Esophagus mucosa (tissue), 1 donor: ENCODE measurements at places on chromosomes 1 and 21.

GRCh38 chr1:69976896-69977295, 228.5 kb downstream of the LRRC40 start:
- ATAC-seq: no peak

DNA sequence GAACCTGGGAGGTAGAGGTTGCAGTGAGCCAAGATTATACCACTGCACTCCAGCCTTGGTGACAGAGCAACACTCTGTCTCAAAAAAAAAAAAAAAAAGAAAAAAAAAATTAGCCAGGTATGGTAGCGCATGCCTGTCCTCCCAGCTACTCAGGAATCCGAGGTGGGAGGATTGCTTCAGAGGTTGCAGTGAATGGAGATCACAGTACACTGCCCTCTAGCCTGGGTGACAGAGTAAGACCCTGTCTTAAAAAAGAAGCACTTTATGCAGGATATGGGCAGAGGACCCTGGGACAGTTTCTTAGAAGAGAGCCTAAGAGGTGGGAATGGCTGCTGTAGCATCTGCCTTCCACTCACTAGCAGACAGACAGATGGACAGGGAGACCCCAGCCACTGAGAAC, 23.0 kb downstream of the IQGAP3 start:
- no peak for ATAC-seq

DNA sequence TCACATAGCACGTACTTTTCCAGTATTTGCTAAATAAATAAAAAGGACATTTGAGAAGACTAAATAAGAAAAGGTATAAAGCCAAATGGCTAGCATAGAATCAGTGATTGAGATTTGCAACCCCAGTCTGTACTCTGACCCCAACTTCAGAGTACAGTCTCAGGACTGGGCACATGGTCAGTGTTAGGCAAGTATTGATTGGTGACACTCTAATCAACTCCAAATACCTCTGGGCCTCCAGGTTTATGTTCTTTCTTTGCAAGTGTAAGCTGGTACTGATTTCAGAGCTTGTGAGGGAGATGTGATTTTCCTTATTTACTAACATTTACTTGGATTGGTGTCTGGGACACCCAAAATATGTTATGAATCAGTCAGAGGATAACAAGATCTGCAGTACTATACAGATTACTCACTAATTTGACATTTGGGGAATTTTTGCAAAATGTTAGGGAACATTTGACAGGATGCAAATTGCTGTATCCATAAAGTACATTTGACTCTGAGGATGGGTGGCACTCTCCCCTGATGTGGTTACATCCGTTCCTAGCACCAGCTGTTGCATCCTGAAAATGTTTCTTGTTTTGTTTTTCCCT, 34.2 kb downstream of the LMO4 start:
- no peak for ATAC-seq

DNA sequence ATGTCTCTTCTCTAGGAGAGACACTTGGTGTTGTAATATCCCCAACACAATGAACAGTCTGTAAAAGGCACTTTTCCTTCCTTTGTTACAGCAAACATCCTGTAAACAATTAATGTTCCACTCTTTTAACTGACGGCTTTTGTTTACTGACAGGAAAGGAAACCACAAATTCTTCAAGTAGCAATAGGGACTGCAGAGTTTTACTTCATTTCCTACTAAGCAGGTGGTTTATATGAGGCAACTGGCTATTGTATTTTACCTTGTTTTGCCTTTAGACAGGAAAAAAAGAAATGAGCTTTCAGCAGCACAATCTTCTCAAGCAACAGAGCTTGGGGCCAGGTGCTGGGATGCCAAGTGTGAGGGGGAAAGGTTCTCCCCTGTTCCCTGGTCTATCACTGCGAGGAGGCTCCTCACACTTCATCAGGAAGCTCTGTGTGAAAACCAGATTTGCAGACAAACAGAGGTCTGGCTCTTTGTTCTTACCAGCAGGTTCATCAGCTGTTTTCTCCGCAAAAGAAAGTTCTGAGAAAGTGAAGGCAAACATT, 51.2 kb downstream of the SIPA1L2 start:
- ATAC-seq: no peak

- peak; percentile 48 for ATAC-seq
These were observed 464 bp downstream of the ACBD6 start for GRCh38 chr1:180501865-180502360.

- ATAC-seq: no peak
These were observed 29.9 kb upstream of the POFUT2 start for GRCh38 chr21:45317398-45318145.

DNA sequence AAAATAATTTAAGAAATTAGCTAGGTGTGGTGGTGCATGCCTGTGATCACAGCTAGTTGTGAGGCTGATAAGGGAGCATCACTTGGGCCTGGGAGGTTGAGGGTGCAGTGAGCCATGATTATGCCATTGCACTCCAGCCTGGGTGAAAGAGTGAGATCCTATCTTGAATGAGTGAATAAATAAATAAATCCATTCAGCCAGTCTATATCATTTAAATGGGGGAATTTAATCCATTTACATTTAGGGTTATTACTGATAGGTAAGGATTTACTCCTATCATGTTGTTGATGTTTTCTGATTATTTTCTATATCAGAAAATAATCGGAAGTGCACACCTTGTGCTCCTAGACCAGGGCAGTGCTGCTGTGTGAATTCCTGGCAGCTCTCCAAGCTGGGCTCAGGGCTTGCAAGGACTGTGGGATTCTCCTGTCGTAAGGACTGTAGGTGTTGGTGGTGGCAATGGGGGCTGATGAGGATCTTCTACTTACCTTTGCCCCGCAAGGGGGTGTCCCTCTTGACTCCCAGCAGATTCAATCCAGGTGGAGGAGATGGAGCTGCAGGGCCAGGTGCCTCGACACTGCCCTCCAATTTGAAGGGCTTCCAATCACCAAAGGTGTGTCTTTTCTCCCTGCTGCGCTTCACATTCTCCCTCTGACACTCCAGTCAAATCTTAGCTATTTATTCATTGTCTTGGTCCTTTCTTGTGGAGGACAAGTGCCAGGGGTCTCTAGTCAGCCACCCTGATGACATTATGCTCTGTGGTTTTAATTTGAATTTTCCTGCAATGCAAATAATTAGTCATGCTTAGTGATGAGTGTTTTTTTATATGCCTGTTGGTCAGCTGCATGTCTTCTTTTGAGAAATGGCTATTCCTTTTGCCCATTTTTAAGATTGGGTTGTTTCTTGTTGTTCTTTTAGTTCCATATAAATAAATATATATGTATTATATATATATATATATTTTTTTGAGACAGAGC, 14.1 kb upstream of the TRAPPC10 start:
- no peak for ATAC-seq

GRCh38 chr1:161038523-161039153, at the start of gene TSTD1:
TSTD1 (minus strand) TSS chr1:161038964; CDS start chr1:161038889, 75 bp downstream.
- peak; percentile 75 for ATAC-seq

- ATAC-seq: no peak
These were observed 1.4 kb downstream of the MOV10 start for GRCh38 chr1:112675728-112676381.

- ATAC-seq: peak; percentile 49
These were observed 60.9 kb downstream of the IL23R start for GRCh38 chr1:67227196-67227595.

- no peak for ATAC-seq
These were observed 113.6 kb upstream of the GADD45A start for GRCh38 chr1:67571406-67571805.

DNA sequence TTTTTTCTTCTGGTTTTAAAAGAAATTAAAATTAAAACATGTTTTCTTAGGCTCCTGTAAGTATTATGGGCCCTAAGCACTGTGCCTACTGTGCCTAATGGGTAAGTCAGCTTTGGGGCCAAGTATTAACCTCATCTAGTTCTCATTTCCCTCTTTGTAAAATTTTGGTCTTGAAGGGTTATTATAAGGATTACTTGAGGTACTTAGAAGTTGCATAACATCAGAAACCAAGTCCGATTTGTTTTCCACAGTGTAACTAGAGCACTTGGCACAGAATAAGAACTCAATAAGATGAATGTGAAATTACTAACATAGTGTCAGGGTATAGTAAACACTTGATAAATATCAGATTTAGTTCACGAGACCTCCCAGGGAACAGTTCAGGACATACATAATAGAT, 16.4 kb upstream of the OSBPL9 start:
- no peak for ATAC-seq

- peak; percentile 86 for ATAC-seq
These were observed 57.8 kb downstream of the FOXO6 start for GRCh38 chr1:41418857-41419583.

DNA sequence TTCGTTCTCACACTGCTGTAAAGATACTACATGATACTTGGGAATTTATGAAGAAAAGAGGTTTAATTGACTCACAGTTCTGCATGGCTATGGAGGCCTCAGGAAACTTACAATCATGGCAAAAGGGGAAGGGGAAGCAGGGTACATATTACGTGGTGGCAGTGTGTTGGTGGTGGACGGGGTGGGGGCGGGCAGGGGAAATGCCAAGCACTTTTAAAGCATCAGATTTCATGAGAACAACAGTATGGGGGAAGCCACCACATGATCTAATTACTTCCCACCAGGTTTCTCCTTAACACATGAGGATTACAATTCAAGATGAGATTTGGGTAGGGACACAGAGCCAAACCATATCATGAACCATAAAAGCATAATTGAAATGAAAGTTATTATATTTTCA, 88.5 kb downstream of the UBE2U start:
- no peak for ATAC-seq

- ATAC-seq: no peak
These were observed 15.4 kb upstream of the LSS start for GRCh38 chr21:46243960-46244361.

- ATAC-seq: peak; percentile 70
These were observed 668.7 kb downstream of the MRPL39 start for GRCh38 chr21:24938573-24938972.

GRCh38 chr1:241994171-241994570, 4.7 kb downstream of the MAP1LC3C start:
- no peak for ATAC-seq

DNA sequence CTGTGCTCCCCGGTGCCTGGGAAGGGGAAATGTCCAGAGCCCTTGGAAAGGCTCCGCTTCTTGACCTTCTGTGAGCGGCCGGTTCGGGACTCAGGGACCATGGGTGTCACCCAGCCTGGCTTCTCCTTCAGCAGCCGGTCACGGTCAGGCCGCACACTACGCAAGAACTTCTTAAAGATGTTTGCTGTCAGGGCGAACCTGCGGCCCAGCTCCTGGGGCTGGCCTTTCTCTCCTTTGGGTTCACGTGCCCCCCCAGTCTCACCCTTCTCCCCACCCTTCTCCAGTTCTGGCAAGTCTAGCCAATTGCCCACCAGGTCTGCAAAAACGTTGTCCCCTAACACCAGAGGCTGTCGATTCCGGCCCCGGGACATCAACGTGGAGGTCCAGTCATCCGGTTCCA, 12.1 kb downstream of the INKA2 start:
- no peak for ATAC-seq

- no peak for ATAC-seq
These were observed 721.8 kb upstream of the NCAM2 start for GRCh38 chr21:20276377-20276776.

GRCh38 chr1:93537924-93538323, 90.0 kb downstream of the FNBP1L start:
- ATAC-seq: no peak

- ATAC-seq: no peak
These were observed 24.8 kb downstream of the A3GALT2 start for GRCh38 chr1:33296082-33296458.

- ATAC-seq: peak; percentile 29
These were observed 4.2 kb downstream of the CD244 start for GRCh38 chr1:160858507-160858906.

- peak; percentile 65 for ATAC-seq
These were observed 14.7 kb downstream of the PDXK start for GRCh38 chr21:43733529-43734071.

GRCh38 chr21:32578107-32578691, 7.1 kb downstream of the TCP10L start:
- no peak for ATAC-seq

DNA sequence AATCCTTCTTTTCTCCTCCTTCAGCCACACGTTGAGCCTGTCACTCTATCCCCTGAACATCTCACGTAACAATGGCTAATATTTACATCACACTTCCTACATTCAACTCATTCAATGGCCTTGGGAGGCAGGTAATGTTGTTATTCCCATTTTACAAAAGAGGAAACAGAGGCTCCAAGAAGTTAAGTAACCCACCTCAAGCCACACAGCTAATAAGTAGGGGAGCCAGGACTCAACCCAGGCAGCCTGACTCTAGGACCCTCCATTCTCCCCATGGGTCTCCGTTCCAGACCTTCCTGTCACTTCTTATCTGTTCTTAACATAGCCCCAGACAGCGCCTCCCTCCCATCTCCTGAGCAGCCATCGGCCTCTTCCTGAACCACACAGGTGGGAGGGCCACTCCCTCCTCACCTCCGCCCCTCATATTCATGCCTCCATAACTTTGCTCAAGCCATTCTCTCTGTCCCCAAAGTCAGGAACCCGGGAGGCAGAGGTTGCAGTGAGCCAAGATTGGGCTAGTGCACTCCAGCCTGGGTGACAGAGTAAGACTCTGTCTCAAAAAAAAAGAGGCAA, 2.2 kb downstream of the PADI4 start:
- no peak for ATAC-seq

GRCh38 chr1:7365706-7366105, 405.4 kb upstream of the VAMP3 start:
- no peak for ATAC-seq

DNA sequence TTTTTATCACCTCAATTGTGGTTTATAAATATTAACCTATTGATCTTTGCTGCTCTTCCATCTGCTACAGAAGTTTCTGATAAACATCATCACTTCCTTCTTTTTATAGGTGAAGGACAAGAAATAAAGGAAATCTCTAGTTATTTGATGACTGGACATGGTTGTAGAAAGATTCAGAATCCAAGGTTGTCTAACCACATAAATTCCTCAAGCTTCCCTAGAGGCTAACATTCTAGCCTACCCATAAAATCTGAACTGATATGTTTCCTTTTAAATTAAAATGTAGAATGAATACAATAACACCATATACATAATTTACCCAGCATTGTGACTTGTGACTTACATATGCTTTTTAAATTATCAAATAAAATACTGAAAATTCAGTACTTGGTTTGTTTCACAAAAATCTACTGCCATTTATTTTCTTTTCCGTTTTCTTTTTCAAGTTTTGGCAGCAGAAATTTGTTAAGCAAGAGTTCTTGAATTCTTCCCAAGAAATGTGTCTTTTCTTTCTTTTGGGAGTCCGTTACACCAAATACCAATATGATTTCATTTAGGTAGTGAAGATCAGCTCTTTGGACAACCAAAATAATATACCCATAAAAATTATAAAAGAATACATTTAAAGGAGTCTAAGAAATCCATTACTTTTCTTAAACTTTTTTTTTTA, 513.2 kb upstream of the ADGRL2 start:
- no peak for ATAC-seq

DNA sequence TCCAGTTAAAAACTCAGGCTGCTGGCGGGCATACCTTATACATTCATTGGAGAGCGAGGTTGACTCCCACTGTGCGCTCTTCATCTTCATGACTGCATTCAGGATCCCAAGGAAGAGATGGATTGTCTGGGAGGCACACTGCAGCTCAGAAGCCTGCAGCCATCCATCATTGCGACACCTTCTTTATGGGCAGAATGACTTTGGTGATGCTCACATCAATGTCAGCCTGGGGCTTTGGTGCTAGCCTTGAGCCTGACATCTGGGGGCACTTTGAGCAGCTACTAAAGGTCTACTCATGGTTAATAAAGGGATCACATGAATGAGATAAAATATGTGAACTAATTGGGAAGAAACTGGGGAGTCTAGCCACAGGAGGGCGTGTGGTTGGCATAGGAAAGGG, 229.3 kb downstream of the PRDM2 start:
- no peak for ATAC-seq

- no peak for ATAC-seq
These were observed 681 bp upstream of the GPR61 start for GRCh38 chr1:109538827-109539555.
